ENCODE measurements at places on chromosomes 5 and 9.

- DNase-seq = no peak
Measured at GRCh38 chr5:132209901-132210545, 17.6 kb downstream of the P4HA2 start.

- DNase-seq = no peak
Measured at GRCh38 chr9:129990269-129991010, 52.5 kb downstream of the FNBP1 start.

- DNase-seq = no peak
Measured at GRCh38 chr9:119795395-119795794, 426.2 kb upstream of the BRINP1 start.

GRCh38 chr5:160799184-160799583 is 52.8 kb downstream of the ATP10B start:
- no peak for DNase-seq

Data from mammary epithelial cell (primary cell).